NCI-H524 (cell line): ENCODE measurements at places on chromosomes 5 and 9.
A peak's percentile ranks its signal among the peaks of the same experiment; 100 is the strongest.

DNA sequence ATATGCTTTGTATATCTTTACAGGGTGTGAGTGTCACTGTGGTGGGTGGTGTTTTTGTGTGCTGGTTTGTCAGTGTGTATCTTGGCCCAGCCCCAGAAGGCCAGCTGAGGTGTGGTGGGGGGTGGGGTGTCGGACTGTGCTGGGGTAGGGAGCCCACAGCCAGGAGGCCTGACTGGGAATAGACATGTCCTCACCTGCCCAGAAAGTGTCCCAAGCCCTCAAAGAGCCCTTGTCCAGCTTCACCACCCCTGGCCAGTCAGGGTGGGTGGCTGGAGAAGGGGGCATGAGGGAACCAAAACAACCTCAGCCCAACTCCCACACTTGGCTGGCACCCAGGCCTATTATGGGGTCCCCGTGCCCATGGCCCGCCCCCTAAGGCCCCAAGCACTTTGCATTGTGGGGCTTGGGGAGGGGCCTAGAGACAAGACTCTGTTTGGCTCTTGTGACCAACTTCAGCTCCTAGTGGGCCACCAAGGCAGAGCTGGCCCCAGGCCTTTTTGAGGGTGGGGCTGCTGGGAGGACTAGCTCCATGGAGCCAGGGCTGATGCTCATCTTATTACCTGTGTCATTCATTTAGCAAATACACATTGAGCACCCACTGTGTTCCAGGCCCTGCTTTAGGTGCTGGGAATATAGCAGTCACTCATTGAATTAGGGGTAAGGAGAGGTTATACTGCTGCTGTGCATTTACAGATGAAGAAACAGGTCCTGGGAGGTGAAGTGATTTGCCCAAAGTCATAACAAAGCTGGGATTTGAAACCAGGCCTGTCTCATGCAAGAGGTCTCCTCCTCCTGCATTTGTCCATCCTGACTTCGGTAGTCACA, 56.2 kb upstream of the PSD2 start:
- DNase-seq, result no peak

GRCh38 chr5:54702470-54702869, 184.9 kb downstream of the SNX18 start:
- no peak for DNase-seq

- peak; percentile 15 for DNase-seq
Measured at GRCh38 chr5:127031863-127032232, 1.5 kb upstream of the MARCHF3 start.

DNA sequence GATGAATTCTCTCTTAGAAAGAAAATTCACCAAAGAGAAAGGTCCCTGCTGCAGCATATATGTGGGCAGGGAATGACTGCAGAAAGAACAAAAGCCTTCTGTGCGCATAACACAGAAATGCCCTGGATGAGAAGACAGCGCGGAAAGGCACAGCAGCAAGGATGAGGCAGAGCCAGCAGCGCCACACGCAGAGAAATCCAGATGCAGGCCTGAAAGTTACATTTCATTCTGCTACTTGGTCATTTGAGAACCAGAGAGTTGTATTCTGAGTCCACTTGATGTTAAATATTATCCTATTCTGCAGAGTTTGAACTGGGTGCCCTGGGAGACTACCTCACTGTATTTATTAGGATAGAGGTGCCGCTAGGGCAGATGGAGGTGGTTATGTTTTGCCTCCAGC, 68.5 kb downstream of the GLDC start:
- DNase-seq, result no peak

- DNase-seq, result no peak
Measured at GRCh38 chr9:121288673-121289025, 20.7 kb downstream of the GSN start.

DNA sequence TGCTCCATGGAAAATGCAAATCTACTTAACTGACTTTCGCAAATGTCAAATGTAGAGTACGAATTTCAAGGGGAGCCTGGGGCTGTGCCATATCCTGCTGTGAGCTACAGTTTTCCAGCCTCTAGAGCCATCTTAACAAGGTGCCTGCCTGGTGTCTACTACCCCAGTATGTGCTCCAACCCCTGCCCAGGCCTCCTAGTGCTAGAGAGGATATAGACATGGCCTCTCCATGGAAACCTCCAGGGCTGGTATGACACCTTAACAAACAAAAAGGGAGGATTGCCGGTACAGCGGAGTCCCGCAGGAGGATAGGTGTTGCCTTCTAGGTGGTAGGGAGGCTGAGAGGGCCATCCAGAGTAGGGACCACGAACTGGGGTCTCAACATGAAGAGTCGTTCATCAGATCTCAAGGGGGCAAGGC, 13.6 kb upstream of the IL3 start:
- no peak for DNase-seq

DNA sequence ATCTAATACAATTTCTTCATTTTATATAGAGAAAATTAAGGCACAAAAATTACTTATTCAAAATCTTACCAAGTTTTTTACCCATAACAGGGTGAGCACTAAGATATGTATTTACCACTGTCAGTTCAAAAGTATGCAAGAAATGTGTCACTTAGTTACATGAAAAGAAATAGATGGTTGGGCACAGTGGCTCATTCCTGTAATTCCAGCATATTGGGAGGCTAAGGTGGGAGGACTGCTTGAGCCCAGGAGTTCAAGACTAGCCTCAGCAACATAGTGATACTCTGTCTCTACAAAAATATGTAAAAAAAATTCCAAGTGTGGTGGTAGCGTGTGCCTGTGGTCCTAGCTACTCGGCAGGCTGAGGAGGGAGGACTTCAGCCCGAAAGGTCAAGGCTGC, 19.4 kb downstream of the YIPF5 start:
- no peak for DNase-seq

DNA sequence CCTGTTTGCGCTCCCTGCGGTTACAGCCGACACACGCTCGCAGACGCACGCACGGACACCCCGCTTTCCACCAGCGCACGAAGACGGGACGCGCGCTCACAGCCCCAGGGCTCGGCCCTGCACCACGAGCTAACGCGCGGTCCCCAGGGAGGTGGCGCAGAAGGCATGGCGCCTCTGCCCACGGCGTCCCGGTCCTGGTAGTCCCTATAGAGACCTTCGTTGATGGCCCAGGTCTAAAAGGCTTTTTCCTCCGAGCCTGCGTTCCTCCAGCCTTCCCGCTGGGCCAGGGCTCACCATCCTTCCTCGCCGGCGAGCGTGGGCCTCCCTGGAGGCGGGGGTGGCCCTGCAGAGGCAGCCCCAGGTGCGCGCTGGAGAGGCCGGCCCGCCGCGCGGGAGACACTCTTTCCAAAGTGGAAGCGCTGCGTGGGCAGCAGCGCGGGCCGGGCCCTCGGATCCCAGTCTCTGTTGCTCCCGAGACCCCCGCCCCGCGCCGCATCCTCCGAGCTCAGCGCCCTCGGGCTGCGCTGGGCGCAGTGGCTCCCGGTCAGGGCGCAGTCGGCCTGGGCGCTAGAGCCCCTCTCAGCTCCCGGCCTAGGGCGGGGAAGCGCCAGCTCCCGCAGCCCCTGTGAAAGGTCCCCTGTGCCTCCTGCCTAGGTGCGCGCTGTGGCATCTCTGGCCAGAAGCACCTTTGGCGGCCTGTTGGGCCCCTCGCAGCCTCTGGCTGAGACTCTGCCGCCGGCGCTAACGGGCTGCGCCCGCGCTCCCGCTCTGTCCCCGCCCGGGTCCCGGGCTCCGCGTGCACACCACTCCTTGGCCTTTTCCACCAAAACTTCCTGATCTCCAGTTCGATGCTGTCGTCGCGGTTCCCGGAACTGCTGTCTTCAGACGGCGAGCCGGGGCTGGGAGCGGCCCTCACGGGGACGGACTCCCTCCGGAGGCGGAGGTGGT, 31.9 kb upstream of the FANCC start:
- DNase-seq, result peak; percentile 42

DNA sequence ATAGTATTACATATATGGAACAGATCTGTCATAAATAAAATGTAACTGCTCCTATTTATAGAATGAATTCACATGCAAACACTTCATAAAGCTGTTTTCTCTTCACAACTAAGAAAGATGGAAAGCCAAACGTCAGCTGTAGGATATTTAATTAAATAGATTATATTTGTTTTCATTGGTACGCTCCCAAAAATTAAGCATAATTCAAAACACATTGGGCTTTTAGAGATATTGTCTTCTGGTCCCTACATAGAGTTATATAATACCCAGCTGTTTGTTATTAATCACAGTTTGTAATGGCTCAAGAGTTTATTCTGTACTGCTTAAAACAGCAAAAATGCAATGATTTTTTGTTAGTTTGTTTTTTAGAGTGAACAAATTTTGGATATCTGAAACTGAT, 61.2 kb downstream of the MRPS30 start:
- DNase-seq, result no peak

GRCh38 chr9:17075758-17076485, 58.9 kb upstream of the CNTLN start:
- DNase-seq, result peak; percentile 19

DNA sequence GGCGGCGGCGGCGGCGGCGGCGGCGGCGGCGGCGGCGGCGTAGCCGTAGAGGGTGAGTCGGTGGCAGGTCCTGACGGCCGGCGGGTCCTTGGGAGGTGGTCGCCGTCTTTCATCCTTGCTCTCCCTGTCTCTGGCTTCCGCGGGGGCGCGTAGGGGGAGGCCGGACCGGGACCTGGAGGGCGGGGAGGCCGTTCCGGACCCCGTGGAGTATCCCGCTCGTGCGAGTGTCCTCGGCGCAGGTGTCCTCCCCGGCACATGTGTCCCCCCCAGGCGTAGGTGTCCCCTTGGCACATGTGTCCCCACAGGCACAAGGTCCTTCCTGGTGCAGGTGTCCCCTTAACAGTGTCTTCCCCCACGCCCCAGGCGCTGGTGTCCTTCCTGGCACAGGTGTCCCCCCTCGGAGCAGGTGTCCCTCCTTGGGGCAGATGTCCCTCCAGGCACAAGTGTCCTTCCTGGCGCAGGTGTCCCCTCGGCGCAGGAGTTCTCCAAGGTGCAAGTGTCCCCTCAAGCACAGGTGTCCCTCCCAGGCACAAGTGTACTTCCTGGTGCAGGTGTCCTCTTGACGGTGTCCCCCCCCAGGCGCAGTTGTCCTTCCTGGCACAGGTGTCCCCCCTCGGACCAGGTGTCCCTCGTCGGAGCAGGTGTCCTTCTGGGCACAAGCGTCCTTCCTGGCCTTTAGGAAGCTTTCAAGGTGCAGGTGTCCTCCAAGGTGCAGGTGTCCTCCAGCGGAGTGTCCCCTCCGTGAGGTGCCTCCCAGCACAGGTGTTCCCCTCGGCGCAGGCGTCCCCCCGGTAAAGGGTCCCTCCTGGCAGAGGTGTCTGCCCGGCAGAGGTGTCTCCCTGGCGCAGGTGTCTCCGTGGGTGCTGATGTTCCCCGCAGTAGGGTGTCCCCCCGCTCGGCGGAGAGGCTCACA, 519 bp downstream of the EXOC3 start:
- no peak for DNase-seq

DNA sequence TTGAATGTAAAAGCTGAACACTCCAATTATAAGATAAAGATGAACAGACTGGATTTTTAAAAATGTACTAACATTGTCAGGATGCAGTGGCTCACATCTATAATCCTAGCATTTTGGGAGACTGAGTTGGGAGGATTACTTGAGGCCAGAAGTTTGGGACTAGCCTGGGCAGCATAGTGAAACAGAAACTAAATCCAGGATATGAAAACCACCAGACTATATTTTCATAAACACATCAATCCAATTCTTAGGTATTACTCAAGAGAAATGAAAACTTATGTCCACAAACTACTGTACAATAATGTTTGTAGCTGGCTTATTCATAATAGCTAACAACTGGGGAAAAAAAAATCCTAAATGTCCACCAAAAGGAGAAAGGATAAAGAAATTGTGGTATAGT, 26.8 kb upstream of the NAA35 start:
- DNase-seq, result no peak

DNA sequence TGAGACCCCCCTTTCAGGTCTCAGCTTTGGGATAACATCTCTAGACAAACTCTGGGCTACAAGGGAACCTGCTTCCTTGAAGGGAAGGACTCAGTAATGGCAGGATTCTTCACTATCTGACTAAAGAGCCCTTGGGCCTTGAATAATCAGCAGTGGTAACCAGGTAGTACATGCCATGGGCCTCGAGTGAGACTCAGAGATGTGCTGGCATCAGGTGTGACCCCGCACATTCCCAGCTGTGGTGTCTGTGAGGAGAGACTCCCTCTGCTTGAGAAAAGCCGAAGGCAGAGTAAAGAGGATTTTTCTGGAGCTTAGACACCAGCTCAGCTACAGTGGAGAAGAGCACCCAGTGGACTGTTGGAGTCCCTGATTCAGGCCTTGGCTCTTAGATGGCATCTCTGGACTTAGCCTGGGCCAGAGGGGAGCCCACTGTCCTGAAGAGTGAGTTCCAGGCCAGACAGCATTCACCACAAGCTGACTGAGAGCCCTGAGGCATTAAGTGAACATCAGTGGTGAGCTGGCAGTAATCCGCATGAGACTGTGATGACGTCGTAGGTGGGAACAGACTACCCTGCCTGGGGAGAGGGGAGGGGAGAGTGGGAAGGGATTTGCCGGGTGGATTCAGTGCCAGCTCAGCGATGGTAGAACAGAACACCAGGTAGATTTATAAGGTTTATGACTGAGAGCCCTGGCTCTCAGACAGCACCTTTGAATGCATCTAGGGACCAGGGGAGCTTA, 5.3 kb upstream of the ZNF782 start:
- no peak for DNase-seq

- DNase-seq, result no peak
Measured at GRCh38 chr9:34218446-34218845, 39.6 kb downstream of the UBAP1 start.

GRCh38 chr9:128923493-128923883, 2.7 kb downstream of the PHYHD1 start:
- no peak for DNase-seq

DNA sequence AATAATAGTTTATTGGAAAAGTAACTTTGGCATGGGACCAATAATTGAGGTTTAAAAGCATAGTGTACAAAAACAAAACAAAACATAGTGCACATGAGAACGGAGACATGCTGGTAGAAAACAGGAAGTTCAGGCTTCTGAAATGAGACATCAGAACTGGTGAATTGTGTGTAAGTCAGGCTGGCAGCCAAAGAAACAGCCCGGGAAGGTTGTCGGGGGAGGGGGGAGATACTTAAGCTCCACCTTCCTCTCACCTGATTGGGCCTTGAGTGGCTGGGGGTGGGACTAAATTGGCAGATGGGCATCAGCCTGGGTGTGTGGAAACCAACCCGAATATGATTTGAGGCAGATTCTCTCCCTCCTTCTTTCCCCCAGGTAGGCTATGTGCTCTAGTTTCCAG, 256.3 kb downstream of the SMARCA2 start:
- DNase-seq, result no peak

GRCh38 chr9:135334953-135335460, 144.6 kb upstream of the PPP1R26 start:
- DNase-seq, result no peak

DNA sequence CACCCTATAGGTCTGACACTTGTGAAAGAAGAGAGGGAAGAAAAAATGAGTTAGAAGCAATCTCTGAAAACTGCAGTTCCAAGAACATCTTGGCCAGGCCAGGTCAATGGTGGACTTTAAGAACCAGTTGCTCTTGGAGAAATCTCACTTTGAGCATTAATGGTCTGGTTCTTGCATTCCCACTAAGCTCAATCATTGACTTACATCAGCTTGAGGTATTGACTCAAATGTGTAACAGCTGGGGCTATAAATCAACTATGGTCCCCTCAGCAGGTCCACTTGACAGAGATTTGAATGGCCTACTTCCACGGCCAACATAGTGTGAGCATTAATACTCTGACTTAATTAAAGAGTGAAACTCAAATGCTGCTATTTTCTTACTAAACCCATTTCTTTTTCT, 357.8 kb upstream of the RGMB start:
- peak; percentile 61 for DNase-seq

GRCh38 chr5:7050986-7051385, 337.8 kb downstream of the TENT4A start:
- no peak for DNase-seq

- DNase-seq, result no peak
Measured at GRCh38 chr5:122019919-122020590, 58.0 kb downstream of the LOX start.
